Uterus (tissue), 4 donors: ENCODE measurements at places on chromosomes 7 and 10. TPM values are rescaled to one million over a fixed set of nuclear protein-coding genes. Genes with fewer than 3 reads are reported as not detected.

DNA sequence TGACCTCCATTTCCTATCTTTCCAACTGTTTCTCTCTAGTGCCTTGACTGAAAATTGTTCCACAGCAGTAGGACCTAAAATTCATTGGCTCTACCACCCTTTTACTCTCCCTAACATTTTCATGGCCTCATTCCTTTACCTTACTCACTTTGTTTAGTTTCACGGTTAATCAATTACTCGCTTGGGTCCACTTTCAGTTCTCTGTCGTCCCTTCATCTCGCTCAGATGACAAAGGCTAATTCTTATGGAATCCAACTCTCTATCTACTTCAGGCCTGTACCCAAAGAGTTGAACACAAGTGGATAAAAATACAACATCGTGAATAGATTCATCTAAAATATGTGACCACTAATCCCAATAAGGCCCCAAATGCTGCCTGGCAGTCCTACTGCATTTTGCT lies 85.9 kb upstream of the ADO start:
- no peak for DNase-seq

- DNase-seq: no peak
These were observed 134.6 kb upstream of the MGMT start for GRCh38 chr10:129332476-129332875.

DNA sequence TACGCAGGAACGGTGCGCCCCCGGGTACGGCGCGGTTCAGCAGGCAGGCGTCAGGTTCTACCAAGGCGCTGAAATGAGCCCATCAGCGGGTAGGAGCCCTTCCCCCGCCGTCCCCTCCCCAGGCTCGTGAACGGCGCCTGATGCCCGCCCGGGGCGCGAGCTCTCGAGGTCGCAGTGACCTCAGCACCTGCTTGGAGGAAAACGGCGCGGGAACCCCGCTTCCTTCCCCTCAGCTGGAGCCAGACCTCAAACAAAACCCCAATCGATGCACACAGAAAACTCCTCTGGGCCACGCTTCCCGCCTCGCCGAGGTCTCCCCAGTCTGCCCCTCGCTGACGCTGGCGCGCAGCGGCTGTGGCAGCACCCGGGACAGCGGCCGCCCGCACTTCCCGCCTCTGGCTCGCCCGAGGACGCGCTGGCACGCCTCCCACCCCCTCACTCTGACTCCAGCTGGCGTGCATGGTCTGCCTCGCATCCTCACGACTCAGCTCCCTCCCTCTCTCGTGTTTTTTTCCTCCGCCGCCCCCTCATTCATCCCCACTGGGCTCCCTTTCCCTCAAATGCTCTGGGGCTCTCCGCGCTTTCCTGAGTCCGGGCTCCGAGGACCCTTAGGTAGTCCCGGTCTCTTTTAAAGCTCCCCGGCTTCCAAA lies 514 bp upstream of the GAD2 start:
- DNase-seq: no peak

GRCh38 chr7:48876087-48876486 lies 48.3 kb upstream of the CDC14C start:
- DNase-seq: no peak

- DNase-seq: no peak
These were observed 140.9 kb downstream of the PARD3 start for GRCh38 chr10:34674176-34674575.

DNA sequence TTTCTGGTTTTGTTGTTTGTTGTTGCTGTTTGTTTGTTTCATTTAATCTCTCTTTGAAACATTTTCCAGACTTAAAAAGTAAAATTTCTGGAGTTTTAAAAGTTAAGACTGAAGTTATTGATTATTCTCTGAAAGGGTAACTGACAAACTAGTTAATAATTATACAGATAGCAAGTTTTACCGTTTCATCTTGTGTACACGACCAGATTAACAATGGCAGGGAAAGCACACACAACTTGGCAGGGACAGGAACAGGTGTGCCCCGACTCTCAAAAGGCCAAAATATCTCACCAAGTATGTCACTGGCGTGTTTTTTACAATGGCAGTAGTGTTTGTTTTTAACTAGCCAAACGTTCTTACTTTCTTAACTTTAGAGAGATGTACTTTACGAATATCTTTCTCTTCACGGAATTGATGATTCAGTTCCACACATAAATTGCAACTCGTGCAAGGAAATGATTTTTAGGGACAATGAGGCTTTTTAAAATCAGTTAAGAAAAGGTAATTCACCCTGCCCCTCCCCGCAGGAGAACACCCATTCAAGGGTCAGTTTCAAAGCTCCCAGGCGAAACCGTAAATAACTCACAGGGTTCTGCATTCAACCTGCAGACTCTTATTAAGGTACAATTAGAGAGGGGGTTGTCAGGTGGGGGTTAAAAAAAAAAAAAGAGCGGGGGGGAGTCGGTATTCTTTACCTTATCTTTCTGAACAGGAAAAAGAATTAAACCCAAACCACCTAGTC lies 3.5 kb downstream of the CTBP2 start:
- DNase-seq: no peak

GRCh38 chr7:70782796-70783195 lies 349.1 kb upstream of the GALNT17 start:
- no peak for DNase-seq

Gene ABLIM1
- total RNA-seq: 128 TPM

DNA sequence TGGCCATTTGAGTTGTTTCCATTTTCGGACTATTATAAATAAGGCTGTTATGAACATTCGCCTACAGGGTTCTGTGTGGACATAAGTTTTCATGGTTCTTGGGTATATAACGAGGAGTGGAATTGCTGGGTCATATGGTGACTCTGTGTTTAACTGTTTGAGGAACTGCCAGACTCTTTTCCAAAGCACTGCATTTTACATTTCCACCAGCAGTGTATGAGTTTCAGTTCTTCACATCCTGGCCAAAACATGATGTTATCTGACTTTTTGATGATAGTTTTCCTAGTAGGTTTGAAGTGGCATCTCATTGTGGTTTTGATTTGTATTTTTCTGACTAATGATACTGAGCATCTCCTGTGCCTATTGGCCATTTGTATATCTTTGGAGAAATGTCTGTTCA lies 5.4 kb downstream of the SUV39H2 start:
- no peak for DNase-seq

Gene IGFBP3
- 345 TPM for total RNA-seq

Gene ATG9B
- 1.5 TPM for total RNA-seq

GRCh38 chr10:132959559-132959961 lies 17.2 kb upstream of the CFAP46 start:
- DNase-seq: no peak
